ENCODE measurements at places on chromosomes 3 and 15.

DNA sequence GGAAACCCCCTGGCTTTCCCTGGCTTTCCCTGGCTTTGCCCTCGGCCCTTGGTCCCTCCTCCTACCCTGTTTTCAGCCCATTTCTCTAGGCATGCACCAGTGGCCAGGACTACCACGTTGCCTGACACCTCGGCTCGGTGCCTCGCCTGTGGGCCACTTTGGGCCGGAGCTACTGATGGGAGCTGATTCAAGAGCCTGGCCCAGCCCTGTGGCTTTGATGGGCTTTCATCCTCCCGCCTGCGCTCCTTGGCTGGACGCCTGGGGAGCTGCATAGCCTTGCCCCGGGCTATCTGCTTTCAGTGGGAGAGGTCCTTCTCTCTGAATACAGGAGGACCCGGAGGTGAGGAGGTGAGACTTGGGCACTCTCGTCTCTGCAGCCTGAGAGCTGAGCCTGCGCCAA, 192.7 kb upstream of the HES1 start:
- DNase-seq: no peak

DNA sequence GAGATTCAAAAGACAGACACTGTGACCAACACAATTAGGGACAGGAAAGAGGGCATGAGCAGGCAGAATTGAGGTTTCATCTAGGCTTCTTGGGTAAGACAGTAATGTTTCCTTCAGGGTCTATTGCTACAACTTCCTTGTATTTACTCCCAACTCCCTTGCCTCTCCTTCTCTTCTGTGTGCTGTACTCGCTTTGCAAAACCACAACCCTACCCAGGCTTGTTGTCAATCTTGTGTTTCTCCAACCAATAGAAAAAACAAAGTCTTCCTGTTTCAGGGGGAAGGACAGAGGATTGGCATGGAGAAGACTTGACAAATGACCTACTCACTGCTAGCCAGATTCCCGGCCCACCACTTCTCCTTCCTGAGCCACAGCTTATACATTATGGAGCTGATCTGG, 36.3 kb upstream of the MASP1 start:
- no peak for DNase-seq

DNA sequence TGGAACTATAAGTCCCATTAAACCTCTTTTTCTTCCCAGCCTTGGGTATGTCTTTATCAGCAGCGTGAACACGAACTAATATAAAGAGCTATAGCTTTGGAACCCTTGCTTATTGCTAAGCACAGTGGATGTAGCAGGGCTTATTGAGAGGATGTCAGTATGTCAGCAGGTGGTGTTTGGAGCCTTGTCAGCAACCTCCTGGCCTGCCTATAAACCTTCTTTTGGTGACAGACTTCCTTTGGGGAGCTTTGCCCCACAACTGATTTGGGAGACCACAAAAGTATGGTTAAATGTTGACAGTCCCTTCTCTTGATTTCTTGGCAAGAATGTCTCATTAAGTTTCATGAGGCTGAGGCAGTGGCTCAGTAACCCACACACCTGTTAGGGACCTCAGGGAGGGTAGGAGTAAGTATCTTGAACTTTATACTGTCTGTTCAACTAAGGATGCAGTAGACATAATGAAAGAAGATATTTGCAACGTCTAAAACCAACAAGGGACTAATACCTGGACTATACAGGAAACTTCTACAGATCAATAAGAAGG, 14.8 kb downstream of the CCNDBP1 start:
- DNase-seq: no peak

DNA sequence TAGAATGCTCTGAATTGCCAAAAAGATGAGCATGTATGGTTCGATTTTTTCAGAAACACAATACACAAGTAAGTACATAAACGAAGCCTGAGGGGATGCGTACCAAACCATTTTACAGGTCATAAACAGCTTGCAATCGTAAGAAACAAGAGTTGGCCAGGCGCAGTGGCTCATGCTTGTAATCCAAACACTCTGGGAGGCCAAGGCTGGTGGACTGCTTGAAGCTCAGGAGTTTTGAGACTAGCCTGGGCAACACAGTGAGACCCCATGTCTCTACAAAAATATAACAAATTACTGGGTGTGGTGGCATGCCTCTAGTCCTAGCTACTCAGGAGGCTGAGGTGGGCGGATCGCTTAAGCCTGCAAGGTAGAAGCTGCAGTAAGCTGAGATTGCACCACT, 13.4 kb downstream of the TRA2B start:
- no peak for DNase-seq

- no peak for DNase-seq
These were observed 27.4 kb downstream of the PPARG start for GRCh38 chr3:12316253-12316652.

GRCh38 chr3:53550005-53550620, 55.7 kb downstream of the CACNA1D start:
- no peak for DNase-seq

- no peak for DNase-seq
These were observed 106.2 kb downstream of the IQSEC1 start for GRCh38 chr3:12966847-12967605.

DNA sequence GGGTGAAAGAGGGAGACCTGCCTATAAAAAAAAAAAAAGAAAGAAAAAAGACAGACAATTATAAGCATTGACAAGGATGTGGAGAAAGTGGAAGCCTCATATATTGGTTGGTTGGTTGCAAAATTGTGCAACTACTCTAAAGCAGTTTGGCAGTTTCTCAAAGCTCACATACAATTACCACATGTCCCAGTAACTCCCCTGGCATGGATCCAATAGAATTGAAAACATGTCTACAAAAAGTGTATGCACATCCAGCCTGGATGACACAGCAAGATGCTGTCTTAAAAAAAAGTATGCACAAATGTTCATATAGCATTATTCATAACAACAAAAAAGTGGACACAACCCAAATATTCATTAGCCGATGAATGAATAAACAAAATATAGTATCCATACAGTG, 19.5 kb downstream of the SETMAR start:
- DNase-seq: no peak

DNA sequence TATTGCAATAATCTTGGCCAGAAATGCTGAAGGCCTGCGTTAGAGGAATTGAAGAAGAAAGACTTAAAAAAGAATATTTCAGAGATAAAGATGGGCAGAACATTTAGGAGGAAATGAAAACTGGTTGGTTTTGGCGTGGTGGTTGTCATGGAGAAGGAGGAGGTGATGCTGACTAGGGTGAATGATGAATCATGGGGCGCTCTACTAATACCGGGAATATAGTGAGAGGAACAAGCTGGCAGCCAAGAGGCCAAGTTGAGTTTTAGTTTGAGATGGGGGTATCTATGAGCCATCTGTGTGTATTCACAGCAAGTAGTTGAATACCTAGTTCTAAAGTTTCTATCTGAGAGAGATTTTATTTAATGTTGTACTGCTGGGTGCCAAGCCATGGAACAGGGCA, 6.8 kb upstream of the GAP43 start:
- no peak for DNase-seq

DNA sequence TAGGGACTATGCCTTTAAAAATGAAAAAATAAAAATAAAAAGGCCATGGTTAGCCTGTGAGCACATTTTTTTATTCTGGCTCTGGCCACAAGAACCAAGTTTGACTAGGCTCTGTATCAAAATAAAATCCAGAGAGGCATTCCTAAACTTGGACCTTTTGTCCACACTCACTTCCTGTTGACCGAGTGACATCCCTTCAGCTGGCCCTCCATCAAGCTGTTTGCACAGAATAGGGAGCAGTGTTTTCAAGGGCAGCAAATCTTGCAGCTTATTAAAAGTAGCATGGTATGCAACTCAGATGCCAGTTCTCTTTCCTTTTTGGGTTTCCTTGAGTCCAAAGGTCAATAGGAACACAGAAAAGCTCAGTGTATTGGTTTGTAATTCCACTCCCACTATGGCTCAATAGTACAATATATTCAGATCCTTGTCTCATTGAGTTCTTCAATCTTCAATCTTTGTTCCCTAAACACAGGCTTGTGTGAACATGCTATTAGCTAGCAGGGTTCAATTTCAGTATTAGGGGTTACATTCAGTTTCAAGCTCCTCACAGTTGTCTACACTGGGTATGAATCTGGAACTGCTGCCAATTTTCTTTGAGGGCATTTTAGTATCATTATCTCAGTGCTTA, 244.5 kb downstream of the RBMS3 start:
- no peak for DNase-seq

DNA sequence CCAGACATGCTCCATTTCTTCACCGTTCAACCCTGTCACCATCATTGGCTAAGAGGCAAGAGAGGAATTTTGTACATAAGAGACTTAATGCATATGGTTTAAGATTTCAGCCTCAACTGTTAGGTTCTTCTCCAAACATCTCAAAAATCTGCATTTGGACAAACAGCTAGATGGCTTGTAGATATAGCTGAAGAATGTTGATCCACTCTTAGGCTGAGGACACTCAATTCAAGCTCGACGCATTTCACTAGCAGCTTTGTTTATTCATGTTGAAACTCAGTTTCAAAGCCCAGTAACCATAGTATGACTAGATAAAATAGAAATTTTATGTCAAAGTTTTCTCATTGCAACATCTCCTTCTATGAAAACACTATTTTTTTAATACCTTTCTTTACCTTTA, 208.2 kb downstream of the THRB start:
- no peak for DNase-seq

DNA sequence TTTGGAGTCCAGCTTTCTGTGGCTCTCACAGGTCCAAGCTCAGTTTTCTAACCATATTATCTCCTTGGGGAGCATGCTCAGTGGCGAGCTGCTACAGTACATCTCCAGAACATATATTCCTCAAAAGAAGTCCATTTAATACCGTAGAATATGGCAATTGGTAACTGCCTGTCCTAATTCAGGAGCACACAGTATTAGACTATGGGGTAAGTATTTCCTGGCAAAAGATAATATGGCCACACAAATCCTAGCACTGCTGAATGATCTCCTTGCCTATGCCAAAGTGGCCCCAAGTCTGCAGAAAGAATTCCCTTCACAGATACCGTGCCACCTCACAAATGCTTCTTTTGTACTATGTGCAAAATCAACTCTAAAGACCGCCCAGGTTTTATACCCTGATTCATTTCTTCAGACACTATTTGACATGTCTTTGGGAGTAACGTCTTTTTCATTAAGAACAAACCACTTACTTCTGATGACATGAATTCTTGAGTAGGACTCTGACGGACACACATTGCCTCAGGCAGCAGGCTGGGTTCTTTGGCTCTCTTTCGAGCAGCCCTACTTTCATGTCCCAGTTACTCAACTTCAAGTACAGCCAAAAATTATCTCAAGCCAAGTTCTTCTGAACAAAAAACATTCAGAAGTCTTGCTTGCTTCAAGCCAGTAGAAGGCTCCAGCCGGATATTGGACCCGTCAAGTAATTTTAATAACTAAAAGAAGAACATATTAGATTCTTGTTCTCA, 368.3 kb upstream of the DCBLD2 start:
- no peak for DNase-seq

DNA sequence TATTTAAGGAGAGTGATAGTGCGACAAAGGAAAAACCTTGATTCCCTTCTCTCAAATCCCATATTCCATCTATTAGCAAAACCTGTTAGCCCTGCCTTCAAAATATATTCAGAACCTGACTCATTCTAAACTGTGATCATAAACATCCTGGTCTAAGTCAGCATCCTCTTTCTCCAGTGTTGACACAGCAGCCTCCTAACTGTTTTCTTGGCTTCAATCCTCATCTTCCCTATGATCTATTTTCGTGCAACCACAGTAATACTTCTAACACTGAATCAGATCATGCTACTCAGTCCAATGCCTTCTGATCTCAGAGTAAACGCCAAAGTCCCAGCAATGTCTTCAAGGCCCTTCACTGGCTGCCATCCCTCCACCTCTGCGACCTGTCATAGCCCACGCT, 785.1 kb downstream of the EDEM1 start:
- no peak for DNase-seq

All from NCI-H1930 (cell line).